NCI-H2081 treated with DMSO at 0.1 percent for 48 hours (cell line): ENCODE measurements at places on chromosomes 3 and 15.

- no peak for DNase-seq
Measured at GRCh38 chr3:123275691-123276090, 73.9 kb downstream of the SEC22A start.

- no peak for DNase-seq
Measured at GRCh38 chr3:48425281-48425812, 4.5 kb downstream of the PLXNB1 start.

DNA sequence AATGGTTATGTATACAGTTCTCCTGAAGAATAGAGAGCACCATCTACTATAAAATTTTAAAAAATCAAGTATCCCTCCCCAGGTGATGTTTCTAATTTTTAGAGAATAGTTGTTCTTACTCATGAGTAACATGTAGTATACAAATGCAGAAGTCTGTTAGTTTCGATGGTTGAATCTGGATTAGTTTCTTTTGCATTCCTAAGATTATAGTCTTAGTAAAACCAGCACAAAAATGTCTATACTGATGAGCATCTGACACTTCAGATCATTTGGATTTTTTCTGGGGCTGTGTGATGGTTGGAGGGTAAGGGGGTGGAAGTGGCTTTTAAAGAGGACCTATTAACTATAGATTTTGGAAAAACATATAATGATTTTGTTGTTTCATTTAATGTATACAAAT is 167.3 kb upstream of the SGO1 start:
- no peak for DNase-seq

- no peak for DNase-seq
Measured at GRCh38 chr15:84699538-84700191, 16.3 kb downstream of the SEC11A start.
